ENCODE measurements at places on chromosomes 2 and 18. TPM values are rescaled to one million over a fixed set of nuclear protein-coding genes. Genes with fewer than 3 reads are reported as not detected.

The TWIST2 gene
- total RNA-seq, result not detected

The CBLN2 gene
- total RNA-seq, result not detected

The ALPI gene
- total RNA-seq, result not detected

The SIX2 gene
- total RNA-seq, result not detected

The SLC66A2 gene
- 30.0 TPM for total RNA-seq

The IL18R1 gene
- total RNA-seq, result 20.6 TPM

The FAP gene
- total RNA-seq, result not detected

The CRACDL gene
- total RNA-seq, result 0.30 TPM

The GPAT2 gene
- 36.3 TPM for total RNA-seq

The COL4A4 gene
- not detected for total RNA-seq

The DTNA gene
- total RNA-seq, result 0.66 TPM

The TCF7L1 gene
- 0.06 TPM for total RNA-seq

The RNU2-63P gene
- 39.1 TPM for total RNA-seq

The CHRNG gene
- not detected for total RNA-seq

The CROCC2 gene
- not detected for total RNA-seq

The MC4R gene
- not detected for total RNA-seq

The CDK15 gene
- not detected for total RNA-seq

The DSG2 gene
- 0.70 TPM for total RNA-seq

The C2orf15 gene
- total RNA-seq, result 1.3 TPM

The POTEC gene
- not detected for total RNA-seq

The BMP10 gene
- not detected for total RNA-seq

The EEF1B2 gene
- total RNA-seq, result 1,176 TPM

The ABCG8 gene
- not detected for total RNA-seq

The LYPD6B gene
- total RNA-seq, result not detected

The ZNF385B gene
- total RNA-seq, result not detected

The POU3F3 gene
- not detected for total RNA-seq

The SYT4 gene
- not detected for total RNA-seq

The IRS1 gene
- 5.1 TPM for total RNA-seq

The ALK gene
- not detected for total RNA-seq

The PLCD4 gene
- total RNA-seq, result 0.22 TPM

The GAREM1 gene
- not detected for total RNA-seq

The STK36 gene
- total RNA-seq, result 15.4 TPM

The GRB14 gene
- total RNA-seq, result not detected

The BOLL gene
- total RNA-seq, result not detected

The KIAA2012 gene
- total RNA-seq, result not detected

The CDH2 gene
- total RNA-seq, result 0.37 TPM

The MC2R gene
- total RNA-seq, result not detected

The ACADL gene
- not detected for total RNA-seq

The GPR45 gene
- total RNA-seq, result not detected

Measured in activated naive CD8-positive, alpha-beta T cell treated with anti-CD3 and anti-CD28 coated beads for 36 hours (primary cell).